Thoracic aorta (tissue), 2 donors: ENCODE measurements at places on chromosomes 11 and 22.

- DNase-seq, result no peak
Measured at GRCh38 chr11:108984523-108984922, 319.7 kb downstream of the DDX10 start.

DNA sequence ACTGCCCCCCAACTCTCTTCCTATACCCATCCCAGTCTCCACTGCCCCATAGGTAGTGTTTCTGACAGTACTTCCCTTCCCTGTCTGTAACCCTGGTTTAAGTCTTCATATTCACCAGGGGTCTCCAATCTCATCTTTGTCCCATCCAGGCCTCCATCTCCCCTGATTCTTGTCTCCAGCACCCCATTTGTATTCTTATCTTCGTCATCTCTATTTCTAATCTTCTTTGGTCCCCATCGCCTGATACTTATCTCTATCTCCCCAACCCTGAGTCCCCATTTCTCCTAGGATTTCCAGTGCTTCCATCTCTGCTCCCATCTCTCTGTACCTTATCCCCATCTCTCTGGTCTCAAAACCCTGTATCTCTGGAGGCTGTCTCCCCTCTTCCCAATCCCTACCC lies 1.8 kb downstream of the PHOX2A start:
- no peak for DNase-seq

DNA sequence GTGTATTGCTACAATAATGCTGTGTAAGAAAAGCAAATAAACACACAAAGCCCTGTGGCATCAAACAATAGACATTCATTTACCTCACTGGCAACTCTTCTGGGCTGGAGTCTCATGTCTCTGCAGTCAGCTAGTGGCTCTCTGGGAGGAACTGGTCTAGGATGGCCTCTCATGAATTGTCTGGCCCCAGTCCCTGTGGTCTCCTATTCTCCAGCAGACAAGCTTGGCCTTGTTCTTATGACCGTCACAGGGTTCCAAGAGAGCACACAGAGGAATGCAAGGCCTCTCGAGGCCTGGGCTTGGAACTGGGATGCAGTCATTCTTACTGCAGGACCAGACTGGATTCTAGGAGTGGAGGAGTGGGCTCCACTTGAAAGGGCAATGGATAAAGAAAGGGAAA lies 141.2 kb upstream of the NTM start:
- no peak for DNase-seq

- no peak for DNase-seq
Measured at GRCh38 chr11:41039592-41039991, 419.9 kb downstream of the LRRC4C start.

DNA sequence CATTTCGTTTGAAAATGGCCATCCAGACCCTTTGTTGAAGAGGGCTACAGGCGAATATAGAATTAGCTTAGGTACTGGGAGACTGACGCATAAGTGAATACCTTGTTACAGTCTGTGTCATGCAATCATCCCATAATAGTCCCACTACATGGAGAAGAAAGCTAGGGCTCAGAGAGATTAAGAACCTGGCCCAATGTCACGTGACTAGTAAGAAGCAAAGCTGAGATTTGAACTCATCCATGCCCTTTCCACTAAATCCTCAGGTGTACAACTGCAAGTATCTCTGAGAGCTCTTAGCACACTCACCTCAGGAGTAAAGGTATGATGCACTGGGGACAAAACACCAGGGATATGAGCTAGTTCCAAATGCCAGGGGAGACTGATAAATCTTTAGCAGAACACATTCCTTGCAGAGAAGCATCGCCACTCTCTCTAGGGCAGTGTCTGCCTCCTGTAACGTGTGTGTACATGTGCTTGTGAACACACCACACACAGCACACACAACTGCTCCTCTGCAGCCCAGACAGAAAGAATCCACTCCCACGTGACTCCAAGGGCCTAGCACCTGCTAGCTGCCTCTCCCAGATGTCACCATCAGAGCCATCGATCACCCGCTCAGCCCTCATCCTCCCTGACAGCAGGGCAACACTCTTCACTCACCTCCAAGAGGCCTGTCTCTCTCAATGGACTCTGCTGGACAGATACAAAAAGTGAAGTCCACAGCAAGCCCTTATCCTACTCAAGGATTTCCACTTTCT lies 402.8 kb downstream of the NXPE2 start:
- DNase-seq, result no peak

GRCh38 chr11:97893612-97894011 lies 1127.1 kb upstream of the CNTN5 start:
- no peak for DNase-seq

DNA sequence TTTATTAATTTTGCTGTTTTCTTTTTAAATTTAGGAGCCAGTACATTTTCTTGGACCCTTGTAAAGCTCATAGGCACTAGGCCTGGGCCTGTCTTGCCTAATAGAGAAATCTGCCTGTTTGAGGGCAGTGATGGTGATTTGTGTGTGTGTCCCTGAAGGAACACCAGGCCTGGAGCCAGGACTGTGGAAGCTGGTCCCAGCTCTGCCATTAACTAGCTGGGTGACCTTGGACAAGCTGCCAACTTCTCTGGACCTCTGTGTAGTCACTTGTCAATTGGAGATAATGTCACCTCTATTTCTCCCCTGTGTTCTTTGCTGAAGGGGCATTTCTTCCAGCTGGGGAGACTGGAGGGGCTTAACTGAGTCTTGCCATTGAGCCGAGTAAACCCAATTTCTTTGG lies 16.0 kb upstream of the FTH1 start:
- no peak for DNase-seq

DNA sequence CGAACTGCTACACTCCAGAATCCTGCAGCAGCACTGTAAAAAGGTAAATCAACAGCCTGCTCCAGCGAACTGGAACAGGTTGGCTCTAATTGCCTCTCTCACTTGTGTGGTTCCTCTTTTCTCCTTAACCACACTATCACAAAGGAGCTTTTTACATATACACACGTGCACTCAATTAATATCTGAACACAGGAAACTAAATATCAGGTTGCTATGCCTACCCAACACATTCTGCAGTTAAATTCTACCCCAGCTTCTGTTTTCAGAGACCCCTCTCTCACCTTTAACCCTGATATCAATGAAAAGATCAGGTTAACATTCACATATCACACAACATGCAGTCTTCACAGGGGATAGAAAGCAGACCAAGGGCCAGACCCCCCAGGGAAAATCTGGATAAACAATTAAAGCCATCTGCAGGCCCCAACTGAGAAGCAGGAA lies 11.0 kb downstream of the RBFOX2 start:
- DNase-seq, result no peak

DNA sequence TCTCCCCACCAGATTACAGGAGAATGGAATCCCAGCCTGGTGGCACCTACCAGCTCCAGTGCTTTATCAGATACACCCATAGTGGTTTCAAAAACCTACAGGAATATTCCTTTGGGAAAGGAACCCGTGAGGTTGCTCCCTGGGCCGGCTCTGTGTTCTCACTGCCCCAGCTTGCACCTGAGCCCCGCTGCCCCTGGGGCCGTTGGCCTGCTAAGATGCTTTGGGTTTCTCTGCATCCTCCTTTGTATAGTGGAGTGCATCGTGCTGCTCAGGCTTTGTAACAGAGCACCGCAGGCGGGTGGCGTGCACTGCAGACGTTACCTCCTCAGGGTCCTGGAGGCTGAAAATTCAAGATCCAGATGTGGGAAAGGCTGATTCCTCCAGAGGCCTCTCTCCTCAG lies 414.1 kb downstream of the BRD1 start:
- DNase-seq, result no peak

GRCh38 chr11:76512851-76513653 lies 68.2 kb downstream of the EMSY start:
- no peak for DNase-seq

DNA sequence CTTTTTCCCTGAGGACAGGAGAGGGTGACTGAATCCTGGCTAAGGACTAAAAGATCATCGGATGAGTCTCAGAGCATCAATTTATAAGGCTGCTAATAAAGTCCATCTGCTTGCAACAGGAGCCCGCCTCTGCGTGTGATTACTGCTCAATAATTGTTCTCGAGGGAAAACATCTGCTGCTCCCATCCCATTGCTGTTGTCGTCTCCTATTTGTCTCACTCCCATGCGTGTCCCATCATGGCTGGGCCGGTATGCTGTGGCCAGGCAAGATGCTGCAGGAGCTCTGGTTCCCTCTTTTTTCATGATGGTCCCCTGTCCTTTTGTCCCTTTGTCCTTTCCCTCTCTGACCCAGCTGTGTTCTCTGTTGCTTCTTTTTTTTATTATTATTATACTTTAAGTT lies 121.2 kb downstream of the SPATA19 start:
- DNase-seq, result no peak

DNA sequence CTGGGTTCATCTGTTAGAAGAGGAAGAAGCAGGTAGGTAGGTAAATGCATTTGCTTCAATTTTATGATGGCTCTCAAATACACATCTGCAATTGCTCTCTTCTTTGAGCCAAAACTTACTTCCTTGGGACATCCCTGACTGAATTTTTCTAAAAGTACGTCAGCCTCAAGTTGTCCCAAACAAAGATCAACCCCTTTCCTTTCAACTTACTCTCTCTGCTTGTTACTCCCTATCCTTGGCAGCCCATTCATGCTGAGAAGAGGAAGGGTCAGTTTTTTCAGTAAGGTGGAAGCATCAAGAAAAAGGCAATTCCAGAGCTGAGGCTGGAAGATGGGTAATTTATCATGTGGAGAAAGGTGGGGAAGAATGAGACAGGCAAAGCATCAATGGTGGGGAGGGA lies 111.2 kb downstream of the LRRC32 start:
- no peak for DNase-seq

DNA sequence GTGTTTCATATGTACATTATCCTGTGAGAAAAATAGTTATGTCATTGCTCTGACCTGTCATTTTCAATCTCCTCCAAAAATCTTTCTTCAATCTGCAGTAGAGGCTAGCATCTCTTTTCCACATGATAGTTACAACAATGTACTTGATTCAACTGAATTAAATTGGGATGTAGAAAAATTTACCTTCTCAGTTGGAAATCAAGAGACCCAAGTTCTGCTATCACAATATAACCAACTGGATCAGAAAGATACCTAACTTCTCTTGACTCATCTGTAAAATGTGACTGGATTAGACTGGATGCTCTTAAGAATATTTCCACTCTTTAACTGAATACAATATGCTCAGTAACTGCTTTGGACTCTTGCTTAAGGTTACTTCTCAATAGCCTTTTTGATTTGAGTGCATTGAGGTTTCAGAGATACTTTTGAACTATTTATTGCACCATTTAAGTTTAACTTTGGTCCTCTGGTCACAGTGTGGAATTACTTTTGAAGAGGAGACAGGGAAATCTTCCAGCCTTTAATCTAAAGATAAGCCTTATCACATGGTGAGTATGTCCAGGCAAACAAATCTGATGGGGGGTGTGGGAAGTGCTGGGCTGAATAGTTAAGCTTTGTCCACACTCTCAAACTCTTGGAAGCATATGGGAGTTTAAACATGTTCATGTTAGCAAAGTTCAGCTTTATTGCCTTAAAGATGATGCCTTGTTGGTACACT lies 82.3 kb downstream of the YAP1 start:
- no peak for DNase-seq

- DNase-seq, result no peak
Measured at GRCh38 chr11:45644981-45645889, 20.2 kb downstream of the CHST1 start.

DNA sequence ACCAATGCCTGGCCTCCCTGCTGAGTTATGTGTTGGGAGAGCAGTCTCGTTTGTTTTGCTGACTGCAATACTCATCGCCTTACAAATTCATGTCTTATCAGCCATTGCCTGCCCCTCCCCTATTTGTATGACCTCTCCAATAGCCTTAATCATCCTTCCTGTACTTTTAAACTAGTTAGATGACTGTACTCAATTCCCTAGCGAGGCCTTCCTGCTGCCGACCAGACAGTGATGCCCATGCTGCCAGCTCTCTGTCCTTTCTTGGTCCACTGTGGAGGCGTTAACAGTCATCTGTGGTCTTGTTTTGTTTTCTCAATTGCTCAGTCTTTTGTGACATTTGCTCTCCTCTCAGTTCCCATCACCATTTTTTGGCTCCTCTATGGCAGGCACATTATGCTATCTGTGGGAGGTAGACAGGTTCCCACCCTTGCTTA lies 20.3 kb upstream of the YPEL1 start:
- no peak for DNase-seq

- DNase-seq, result no peak
Measured at GRCh38 chr11:80188076-80188627, 747.3 kb upstream of the TENM4 start.

- no peak for DNase-seq
Measured at GRCh38 chr11:31106968-31107576, 262.5 kb downstream of the DCDC1 start.

DNA sequence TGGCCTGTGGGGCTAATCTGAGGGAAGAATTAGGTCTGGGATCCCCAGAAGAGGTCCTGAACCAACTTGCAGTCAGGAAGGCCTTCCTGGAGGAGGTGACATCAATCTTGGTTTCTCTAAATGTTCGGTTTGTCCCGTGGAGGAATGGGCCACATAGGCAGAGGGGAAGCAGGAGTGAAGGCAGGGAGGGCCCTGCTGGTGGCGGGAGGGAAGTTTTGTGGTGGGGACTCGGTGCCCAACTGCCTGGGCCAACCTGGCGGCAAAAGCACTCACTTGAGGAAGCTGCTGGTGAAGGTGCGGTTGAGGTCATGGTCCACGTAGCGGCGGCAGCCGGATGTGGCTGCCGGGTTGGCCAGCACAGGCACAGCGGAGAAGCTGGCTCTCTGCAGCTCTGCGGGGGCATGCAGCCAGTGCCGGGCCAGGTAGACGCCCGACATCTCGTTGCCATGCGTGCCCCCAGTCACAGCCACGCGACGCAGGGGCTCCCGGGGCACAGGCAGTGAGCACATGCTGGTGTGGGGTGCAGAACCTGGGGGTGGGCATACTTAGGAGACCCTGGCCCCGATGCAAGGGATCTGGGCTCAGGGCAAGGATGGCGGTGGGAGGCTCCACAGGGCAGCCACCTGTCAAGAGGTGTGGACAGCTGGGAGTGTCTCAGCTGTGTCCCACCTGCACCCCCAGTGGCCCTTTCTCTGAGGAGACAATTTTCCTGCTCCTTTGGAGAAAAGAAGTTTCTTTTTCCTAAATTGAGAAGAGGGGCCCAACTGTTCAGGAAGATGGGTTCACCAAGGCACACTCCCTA lies 3.8 kb downstream of the ACY3 start:
- no peak for DNase-seq

DNA sequence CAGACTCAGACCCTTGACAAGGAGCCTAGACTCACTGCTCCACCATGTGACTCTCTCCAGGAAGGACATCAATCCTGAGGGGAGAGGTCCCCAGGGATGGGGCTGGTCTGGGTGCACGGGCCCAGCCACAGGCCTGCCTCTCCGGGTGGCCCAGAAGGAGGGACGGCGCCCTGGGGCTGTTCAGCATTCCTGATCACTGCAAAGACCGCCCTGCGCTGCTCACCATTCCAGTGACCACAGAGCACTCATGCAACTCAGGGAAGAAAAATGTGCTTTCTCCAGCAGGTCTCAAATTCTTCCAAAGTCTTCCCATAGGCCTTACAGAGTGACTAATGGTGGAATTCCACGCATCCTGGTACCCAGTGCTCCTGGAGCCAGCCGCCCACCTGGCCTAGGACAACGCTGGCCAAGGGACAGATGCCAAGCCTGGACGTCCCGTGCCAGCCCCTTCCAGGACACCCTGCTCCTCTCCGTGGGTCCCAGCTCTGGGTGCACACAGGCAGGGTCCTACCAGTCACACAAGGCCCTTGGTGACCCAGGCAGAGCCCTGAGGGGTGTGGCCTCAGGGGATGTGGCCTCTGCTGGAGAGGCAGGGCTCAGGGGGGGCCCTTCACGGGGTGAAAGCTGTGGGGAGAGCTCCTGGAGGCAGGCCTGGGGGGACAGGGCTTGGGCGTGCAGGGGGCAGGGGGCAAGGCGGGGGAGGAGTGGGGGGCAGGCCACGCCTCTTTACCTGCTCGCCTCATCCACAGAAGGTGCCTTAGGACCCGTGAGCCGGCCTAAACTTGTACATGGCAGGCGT lies 178.8 kb downstream of the IGLL1 start:
- DNase-seq, result no peak

GRCh38 chr22:29309332-29310064 lies 3.0 kb downstream of the GAS2L1 start:
- no peak for DNase-seq
